ENCODE measurements at places on chromosomes 7 and 10.

DNA sequence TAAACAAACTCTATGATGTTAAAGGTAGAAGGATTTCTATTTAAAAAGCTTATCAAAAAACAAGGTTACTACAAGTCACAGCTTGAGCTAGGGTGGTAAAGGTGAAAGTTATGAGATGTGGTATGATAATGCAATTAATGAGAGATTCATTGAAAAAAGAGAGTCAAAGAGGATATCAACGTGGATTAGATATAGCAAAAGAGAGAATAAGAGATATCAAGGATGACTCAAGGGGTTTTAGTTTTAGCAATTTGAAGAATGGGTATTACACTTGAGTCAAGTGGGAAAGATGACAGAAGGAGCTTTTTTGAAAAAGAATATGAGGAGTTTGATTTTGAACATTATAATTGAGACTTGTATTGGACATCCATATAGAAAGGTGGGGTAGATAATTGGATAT, 59.8 kb downstream of the NUTM2E start:
- no peak for DNase-seq

GRCh38 chr7:136605532-136606329, 262.7 kb upstream of the CHRM2 start:
- no peak for DNase-seq

DNA sequence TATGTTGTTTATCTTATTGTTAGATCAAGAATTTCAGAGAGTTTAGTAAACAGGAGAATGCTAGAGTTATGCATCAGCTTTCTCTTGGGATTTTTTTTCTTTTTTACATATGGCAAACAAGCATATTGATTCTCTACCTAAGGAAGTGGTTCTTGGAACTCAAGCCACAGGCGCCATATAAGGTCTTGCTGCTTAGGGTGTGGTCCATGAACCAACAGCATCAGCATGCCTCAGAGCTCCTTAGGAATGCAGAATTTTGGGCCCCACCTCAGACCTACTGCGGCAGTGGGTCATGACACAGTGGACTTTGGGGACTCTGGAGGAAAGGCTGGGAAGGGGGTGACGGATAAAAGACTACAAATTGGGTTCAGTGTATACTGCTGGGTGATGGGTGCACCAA, 230.8 kb downstream of the SKAP2 start:
- DNase-seq, result no peak

DNA sequence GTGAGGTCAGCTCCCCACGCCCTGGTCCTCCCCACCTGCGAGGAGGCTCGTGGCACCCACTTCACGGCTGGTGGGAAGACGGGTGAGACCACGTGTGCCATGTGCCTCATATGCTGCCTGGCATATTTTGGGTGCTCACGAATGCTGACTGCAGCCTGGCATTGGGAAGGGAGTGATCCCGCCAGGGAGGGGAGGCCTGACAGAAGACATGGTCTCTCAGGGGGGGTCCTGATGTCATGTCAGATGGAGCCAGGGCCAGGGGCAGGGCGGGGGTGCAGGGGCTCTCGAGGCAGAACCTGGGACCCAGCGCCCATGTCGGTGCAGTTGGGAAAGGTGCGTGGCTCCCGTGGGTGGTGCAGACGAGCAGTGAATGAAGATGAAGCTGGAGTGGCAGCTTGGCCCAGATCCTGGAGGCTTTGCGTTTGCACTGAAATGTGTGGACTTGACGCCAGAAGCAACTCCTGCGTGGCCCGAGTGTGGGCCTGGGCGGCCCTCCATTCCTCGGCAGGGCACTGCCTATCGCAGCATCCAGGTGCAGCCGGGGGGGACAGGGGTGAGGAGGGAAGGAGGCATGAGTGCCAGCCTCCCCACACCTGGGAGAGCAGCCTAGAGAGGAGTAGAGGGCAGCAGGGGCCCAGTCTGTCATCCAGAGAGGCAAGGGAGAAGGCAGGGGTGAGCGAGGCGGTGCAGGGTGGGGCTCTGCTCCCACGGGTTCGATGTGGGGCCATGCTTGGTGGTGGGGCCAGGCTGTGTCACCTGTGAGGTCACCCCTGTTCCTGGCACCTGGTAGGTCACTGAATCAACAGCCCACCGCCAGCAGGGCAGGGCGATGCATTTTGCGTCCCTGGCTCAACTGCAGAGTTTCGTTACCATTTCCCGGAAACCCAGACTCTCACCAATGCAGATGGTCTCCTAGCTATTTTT, 385.6 kb downstream of the DNAJB6 start:
- DNase-seq, result no peak

DNA sequence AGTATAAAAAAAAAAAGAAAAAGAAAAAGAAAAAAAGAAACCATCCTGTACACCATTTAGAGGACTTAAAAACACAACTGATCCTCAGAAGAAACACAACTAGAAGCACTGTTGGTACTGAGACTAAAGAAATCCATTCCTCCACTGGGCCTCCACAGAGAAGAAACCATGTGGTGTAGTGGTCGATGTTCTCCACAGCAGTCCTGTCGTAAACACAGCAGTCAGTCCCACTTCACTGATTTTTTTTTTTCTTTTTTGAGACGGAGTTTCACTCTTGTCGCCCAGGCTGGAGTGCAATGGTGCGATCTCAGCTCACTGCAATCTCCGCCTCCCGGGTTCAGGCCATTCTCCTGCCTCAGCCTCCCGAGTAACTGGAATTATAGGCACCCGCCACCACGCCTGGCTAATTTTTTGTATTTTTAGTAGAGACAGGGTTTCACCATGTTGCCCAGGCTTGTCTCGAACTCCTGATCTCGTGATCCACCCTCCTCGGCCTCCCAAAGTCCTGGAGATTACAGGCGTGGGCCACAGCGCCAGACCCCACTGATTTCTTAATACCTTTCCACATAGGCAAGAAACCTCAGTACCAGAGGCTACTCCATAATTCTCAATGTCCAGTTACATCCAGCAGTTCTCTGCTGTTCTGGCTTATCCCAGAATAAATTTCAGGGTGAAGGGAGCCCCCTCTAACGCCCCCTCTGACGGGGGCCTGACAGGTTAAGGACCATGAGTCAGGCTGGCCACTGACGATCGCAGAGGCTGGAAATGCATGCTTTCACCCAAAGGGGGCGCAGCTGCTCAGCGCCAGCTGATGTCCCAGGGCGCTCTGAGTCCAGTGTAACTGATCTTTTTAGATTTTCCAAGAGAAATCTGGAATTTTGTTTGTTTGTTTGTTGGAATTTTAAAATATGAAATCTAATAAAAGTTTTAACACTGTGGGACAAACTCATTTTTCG, 24.8 kb upstream of the FFAR4 start:
- DNase-seq, result peak; percentile 31

DNA sequence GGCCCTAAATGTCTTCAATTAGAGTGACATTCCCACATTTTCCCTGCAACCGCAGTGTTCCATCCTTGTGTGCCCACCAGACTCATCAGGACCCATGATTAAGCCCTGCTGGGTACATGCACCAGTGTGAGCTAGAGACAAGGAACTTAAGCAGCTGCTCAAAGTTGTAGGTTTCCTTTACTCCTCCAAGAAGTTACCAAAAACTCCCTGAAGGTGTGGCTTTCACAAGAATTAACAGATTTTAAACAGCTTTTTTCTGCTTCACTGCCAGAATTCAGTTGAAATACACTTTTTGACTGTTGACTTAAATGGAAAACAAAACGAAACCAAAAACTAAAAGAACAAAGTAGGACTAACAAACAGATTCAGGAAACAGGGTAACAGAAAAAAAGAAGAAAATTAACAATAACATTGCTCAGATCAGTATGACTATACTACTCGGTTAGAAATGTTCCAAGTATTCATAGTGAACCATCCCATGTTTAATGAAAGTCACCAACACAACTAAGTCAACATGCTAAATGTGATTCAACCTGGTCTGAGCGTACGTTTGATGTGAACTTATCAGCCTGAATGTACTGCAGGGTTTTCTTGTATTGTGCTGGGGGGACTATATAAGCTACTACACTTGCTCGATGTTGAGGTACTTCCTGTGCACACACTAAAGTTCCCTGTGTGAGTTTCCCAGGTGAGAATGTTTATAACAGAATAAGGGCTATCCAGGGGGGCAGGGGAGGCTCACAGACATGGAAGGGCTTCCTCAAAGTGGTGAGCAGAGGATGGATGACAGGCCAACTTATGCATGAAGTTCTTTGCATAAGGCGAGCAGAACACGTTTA, 22.2 kb downstream of the SLC37A3 start:
- peak; percentile 82 for DNase-seq
